CD4-positive, alpha-beta T cell treated with Interferon gamma for 1 hour (primary cell): ENCODE measurements at places on chromosomes 4 and X.

DNA sequence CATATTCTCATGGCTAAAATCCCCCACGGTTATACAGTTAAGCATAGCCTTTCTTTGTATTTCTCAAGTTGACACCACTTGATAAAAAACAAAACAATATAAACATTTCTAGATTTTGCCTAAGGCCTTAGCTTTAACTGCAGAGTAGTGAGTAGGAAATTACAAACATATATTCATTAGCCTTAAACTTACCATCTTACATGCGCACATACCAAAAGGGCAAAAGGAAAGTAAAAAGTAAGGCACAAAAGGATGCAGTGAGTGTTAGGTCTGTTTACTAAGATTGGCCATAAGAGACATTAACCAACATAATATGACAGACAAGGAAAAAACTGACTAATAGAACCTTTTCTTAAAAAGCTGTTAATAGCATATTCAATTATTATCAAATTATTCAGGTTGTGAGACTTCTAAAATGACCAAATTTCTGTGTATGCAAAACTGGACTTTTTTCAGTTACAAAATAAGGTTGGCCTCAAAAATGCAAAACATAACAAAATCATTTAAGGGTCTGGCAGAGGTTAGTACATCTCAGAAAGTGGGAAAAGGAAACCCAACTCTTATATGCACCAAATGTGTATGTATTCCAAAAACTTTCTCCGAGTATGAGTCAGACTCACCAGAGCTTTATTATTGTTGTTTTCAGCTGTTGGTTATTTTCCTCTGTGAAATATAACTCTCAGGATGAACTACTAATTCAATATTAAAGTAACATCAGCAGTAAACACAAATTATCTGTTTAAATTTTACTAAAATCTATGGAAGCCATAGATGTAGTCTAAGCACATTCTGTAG is 39.9 kb downstream of the SEPSECS start:
- DNase-seq: no peak

DNA sequence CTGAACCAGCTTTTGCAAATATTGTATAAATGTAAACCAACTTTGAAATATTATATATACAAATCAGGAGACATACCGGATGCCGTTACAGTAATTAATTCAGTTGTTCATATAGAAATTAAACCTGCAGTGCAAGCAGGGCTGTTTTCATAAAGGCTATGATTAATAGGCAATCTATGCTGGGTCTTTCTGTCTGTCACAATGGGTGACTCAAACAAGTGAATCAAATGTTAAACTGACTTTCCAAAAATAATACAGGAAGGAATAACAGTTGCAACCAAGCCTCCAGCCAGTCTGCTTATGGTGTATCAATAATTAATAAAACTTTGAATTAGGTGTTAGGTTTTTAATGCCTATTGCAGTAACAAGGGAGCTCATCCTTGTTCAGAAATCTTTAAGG is 43.9 kb downstream of the GABRB1 start:
- DNase-seq: no peak

- DNase-seq: no peak
Observed at GRCh38 chrX:150768132-150768485, 74.9 kb downstream of the MTMR1 start.

- DNase-seq: peak; percentile 69
Observed at GRCh38 chrX:153981771-153982533, 9.4 kb downstream of the TMEM187 start.

- DNase-seq: no peak
Observed at GRCh38 chr4:83866834-83867621, 331.1 kb downstream of the GPAT3 start.

DNA sequence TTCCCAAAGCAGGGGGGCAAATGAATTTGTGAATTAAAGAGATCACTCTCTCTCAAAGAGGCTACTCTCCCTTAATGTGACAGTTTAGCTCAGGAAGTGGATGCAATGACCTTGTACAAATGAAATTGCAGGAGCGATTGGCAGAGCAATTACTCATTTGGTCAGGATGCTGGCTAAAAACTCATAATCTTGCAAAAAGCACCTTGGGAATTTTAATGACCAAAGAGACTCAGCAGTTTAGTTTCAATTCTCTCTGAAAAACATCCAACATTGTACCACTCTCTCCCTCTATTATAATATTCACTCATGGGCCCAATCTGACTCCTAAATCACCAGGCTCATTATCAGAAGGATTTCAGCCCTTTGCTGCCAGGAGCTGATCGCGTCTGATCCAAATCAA is 26.1 kb downstream of the PDGFC start:
- DNase-seq: no peak

DNA sequence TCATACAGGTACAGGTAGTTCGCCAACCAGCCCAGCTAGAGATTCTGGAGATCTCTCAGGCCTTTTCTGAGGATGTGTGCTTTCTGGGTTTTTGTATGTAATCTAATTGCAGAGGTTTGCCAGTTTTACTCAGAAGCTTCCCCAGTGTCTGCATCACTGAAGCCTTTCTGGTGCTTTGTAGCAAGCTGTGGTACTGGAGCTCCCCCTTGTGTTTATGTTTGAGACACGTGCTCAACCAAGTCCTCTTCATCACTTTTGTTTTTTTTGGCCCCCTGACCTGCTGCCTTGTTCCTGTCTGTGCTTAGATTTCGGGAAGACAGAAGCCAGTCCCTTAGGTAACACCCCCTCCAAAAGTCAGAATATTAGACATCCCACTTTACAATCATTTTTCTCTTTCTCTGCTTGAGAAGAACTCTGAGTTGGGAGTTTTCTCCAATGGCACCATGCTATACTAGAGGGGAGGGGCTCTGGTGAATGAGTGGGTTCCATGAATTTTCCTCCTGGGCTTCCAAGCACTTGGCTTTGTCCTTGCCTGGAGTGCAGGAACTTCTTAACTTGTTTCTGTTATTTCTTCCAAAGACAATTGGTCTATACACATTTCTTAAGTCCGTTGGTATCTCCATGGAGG is 128.4 kb upstream of the TBC1D9 start:
- DNase-seq: peak; percentile 41

GRCh38 chr4:185257086-185257485 is 47.7 kb downstream of the SNX25 start:
- DNase-seq: no peak

GRCh38 chr4:115159141-115159540 is 45.7 kb upstream of the NDST4 start:
- no peak for DNase-seq
